ENCODE measurements at places on chromosomes 2 and 18. TPM values are rescaled to one million over a fixed set of nuclear protein-coding genes. Genes with fewer than 3 reads are reported as not detected.

DNA sequence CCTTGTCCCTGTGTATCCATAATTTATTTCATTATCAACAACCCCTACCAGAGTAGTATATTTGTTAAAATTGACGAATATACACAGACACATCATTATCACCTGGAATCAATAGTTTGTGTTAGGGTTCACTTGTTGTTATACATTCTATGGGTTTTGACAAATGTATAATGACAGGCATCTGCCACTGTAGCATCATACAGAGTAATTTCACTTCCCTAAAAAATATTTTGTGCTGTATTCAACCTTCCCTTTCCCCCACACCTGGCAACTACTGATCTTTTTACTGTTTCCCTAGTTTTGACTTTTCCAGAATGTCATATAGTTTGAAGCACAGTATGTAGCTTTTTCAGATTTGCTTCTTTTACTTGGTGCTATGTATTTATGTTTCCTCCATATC, 132.0 kb downstream of the ZNF804A start:
- DNase-seq = no peak

DNA sequence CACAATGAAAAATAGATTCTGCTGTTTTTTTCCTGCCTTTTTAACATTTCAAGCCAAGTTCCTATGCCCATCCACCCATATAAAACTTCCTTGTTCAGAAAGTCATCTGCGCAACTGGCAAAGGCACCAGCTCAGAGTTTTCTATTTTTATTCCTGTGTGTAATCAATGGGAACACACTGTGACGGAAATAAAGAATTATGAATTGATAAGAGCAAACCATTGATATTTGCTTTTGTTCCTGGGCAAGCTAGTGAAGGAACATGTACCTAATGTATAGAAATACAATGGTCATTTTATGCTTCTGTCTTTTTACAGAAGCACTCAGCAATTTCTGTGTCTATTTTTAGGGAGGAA, 30.8 kb upstream of the AAK1 start:
- no peak for DNase-seq

GRCh38 chr18:9157806-9158205, 21.2 kb downstream of the ANKRD12 start:
- DNase-seq = no peak

- DNase-seq = no peak
Observed at GRCh38 chr18:50158866-50159653, 35.9 kb downstream of the MYO5B start.

DNA sequence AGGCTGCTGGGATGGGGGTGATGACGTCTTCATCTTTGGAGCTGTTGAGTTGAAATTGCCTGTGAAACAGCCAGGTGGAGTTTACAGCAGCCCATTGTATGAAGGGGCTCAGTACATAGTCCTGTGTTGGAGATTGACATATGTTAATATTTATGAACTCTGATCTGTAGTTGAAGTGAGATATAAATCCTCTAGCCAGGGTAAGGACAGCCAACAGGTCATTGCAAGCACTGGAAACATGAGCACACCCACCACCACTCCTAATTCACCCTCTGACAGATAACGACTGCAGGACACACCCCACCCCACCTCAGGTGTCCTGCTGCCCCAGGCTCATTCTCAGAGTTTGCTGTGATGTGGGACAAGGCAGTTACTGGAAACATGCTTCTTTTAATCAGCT, 112.4 kb upstream of the TRIB2 start:
- no peak for DNase-seq

RAB1A gene
- 85.3 TPM for total RNA-seq

Measured in activated T-cell treated with anti-CD3 and anti-CD28 coated beads, Interleukin-2, amount 50 U/mL, for 72 hours (primary cell).